ENCODE measurements at places on chromosomes 3 and 15. TPM values are rescaled to one million over a fixed set of nuclear protein-coding genes. Genes with fewer than 3 reads are reported as not detected.
A peak's percentile ranks its signal among the peaks of the same experiment; 100 is the strongest.

The OPA1 gene
- total RNA-seq: 46.3 TPM

The SLC51B gene
- total RNA-seq: 3.8 TPM

The PLA2G4D gene
- total RNA-seq: not detected

The CFAP92 gene
- 1.9 TPM for total RNA-seq

The ALDH1A3 gene
- total RNA-seq: 9.9 TPM

The SAXO2 gene
- total RNA-seq: 1.7 TPM

The DPP8 gene
- total RNA-seq: 28.2 TPM

The VEPH1 gene
- total RNA-seq: 139 TPM

DNA sequence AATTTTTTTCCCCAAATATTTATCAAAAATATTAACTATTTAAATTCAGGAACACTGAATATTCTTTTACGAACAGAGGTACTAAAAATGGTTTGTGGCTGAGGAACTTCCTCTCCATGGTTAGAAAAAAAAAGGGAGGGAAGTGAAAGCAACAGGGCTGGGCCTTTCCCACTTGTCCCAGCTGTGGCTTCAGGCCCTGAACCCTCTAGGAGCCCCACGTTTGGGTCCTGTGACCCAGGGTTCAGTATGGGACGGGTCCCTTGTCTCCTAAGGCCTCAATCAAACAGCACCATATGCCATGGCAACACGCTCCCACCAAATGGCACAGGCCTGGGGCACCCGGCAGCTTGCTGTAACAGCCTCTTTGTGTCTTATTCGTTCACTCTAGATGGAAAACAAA lies 32.4 kb downstream of the POC1A start:
- no peak for DNase-seq
- no peaks in the 10 kb centered on the region for H3K36me3 ChIP-seq
- H3K4me1 ChIP-seq: peaks cover 34% of the 10 kb centered on the region
- peak overlapping the region; percentile 67 for H3K27ac ChIP-seq
- no peaks in the 10 kb centered on the region for H3K27me3 ChIP-seq

- peaks cover 9% of the 10 kb centered on the region for H3K36me3 ChIP-seq
- peak overlapping the region; percentile 84 for H3K4me3 ChIP-seq
- DNase-seq: no peak
- peak overlapping the region; percentile 95 for H3K27ac ChIP-seq
- H3K4me1 ChIP-seq: peaks cover 51% of the 10 kb centered on the region
- no peaks in the 10 kb centered on the region for H3K27me3 ChIP-seq
Observed at GRCh38 chr15:60396560-60396957, 1.2 kb downstream of the ANXA2 start.

GRCh38 chr3:113802795-113803455 lies 35.7 kb upstream of the GRAMD1C start:
- no peaks in the 10 kb centered on the region for H3K4me1 ChIP-seq
- H3K4me3 ChIP-seq: no peak overlapping the region
- no peak for DNase-seq
- H3K27me3 ChIP-seq: no peaks in the 10 kb centered on the region
- H3K27ac ChIP-seq: no peak overlapping the region
- peaks cover 98% of the 10 kb centered on the region for H3K36me3 ChIP-seq

- H3K36me3 ChIP-seq: no peaks in the 10 kb centered on the region
- H3K4me3 ChIP-seq: no peak overlapping the region
- no peak for DNase-seq
- H3K27me3 ChIP-seq: no peaks in the 10 kb centered on the region
Observed at GRCh38 chr3:173599673-173600072, 202.1 kb downstream of the NLGN1 start.

- DNase-seq: no peak
- no peaks in the 10 kb centered on the region for H3K27me3 ChIP-seq
- no peaks in the 10 kb centered on the region for H3K4me1 ChIP-seq
- no peak overlapping the region for H3K4me3 ChIP-seq
- no peak overlapping the region for H3K27ac ChIP-seq
Observed at GRCh38 chr3:57974796-57975388, 33.3 kb upstream of the FLNB start.

DNA sequence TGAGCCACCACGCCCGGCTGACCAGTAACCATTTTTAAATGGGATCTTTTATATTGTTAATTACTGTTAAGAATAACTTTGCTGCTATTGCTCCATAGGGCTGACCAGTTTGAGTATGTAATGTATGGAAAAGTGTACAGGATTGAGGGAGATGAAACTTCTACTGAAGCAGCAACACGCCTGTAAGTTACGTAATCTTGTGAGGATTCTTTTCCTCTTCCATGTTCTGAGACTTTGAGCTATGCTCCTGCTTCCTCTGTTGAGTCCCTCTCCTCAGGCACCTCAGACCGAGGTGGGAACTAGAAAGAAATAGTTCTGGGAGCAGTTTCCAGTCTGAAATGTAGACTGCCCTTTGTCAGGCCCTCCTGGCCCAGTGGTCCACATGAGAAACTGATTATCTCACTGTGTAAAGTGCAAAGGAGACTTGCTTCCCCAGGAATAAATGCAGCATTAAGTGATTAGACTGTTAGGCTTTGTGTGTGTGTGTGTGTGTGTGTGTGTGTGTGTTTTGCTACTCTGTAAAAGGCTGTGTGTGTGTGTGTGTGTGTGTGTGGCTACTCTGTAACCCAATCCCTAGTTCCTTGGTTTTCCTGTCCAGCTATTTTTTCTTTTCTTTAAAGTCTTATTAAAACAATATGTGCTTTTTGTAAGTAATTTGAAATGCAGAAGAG lies 5.2 kb downstream of the POLR2H start:
- H3K4me3 ChIP-seq: no peak overlapping the region
- H3K27ac ChIP-seq: no peak overlapping the region
- no peaks in the 10 kb centered on the region for H3K27me3 ChIP-seq
- peaks cover 31% of the 10 kb centered on the region for H3K4me1 ChIP-seq
- H3K36me3 ChIP-seq: peaks cover 42% of the 10 kb centered on the region
- DNase-seq: no peak

GRCh38 chr3:138675393-138675792 lies 66.8 kb downstream of the FAIM start:
- no peak for DNase-seq
- H3K27ac ChIP-seq: no peak overlapping the region
- no peaks in the 10 kb centered on the region for H3K27me3 ChIP-seq
- no peaks in the 10 kb centered on the region for H3K4me1 ChIP-seq

DNA sequence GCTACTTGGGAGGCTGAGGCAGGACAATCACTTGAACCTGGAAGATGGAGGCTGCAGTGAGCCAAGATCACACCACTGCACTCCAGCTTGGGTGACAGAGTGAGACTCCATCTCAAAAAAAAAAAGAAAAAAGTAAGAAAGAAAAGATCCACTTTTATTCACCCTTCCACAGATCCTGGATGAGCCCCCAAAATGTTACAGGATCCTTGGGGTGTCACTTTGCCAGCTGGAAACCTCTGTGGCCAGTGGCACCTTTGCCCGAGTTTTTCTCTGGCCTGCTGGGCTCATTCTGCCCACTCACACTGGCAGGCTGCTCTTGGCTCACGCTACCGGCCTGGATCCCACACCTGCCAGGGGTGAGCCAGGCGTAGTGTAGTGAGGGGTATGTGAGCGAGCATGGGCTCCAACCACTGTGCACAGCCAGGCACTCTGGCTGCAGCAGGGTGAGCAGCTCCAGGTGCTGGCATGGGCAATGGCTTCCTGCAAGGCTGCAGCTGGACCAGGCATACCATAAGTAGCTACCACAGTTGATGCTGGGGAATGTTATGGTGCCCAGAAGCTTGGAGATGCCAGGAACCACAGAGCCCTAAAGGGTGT lies 57.8 kb upstream of the C15orf39 start:
- H3K27me3 ChIP-seq: no peaks in the 10 kb centered on the region
- H3K4me3 ChIP-seq: no peak overlapping the region
- H3K36me3 ChIP-seq: no peaks in the 10 kb centered on the region
- no peak overlapping the region for H3K27ac ChIP-seq
- H3K4me1 ChIP-seq: no peaks in the 10 kb centered on the region

GRCh38 chr3:37985637-37986320 lies 4.8 kb upstream of the VILL start:
- H3K4me3 ChIP-seq: no peak overlapping the region
- peak; percentile 77 for DNase-seq
- H3K36me3 ChIP-seq: peaks cover 22% of the 10 kb centered on the region
- H3K27ac ChIP-seq: peak overlapping the region; percentile 30

GRCh38 chr3:192850451-192850981 lies 67.1 kb downstream of the MB21D2 start:
- no peak for DNase-seq
- H3K4me3 ChIP-seq: no peak overlapping the region
- no peaks in the 10 kb centered on the region for H3K36me3 ChIP-seq
- H3K27ac ChIP-seq: no peak overlapping the region
- no peaks in the 10 kb centered on the region for H3K27me3 ChIP-seq
- H3K4me1 ChIP-seq: peaks cover 17% of the 10 kb centered on the region

DNA sequence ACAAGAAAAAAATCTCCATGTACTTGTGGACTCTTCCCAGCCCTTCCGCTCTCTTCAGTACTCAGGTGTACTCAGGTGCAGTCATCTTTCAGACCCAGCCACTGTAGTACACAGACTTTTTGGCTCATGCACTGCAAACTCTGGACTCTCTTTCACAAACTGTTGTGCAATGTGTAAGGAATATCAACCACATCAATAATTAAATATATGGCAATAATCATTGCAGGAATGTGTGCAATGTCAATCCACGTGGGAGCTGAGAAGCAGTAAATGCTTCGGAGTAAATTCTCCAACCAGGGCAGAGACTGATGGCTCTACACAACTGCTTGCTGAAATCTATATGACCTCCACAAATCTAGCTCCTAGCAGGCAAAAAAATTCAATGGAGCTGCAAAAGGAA lies 287.3 kb upstream of the COL8A1 start:
- no peaks in the 10 kb centered on the region for H3K36me3 ChIP-seq
- H3K27ac ChIP-seq: no peak overlapping the region
- DNase-seq: no peak
- no peaks in the 10 kb centered on the region for H3K4me1 ChIP-seq
- no peaks in the 10 kb centered on the region for H3K27me3 ChIP-seq

DNA sequence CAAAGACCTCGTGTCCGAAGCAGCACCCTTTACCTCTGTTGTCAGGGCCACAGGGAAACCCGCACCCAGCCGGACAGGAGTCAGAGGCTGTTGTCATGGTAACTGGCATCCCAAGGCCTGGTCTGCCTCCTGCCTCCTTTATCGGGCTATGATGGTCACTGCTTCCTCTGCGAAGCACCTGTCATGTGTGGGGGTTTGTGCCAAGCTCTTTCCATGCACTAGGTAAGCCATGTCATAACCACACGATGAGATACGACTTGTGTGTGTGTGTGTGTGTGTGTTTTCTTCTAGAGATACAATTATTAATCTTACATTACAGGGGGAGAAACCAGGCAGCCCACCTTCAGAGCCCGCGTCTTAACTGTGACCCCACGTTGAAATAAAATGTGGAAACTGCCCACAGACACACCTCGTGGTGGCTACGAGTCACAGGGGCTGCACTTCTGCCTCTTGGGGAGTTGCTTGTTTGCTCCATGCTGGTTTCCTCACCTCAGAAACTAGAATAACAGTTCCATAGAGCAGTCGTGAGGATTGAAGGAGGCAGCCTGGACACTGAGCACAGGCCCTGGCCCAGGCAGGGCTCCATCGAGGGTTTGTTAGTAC lies 18.0 kb downstream of the ZDHHC19 start:
- peak overlapping the region; percentile 80 for H3K27ac ChIP-seq
- no peaks in the 10 kb centered on the region for H3K36me3 ChIP-seq
- H3K27me3 ChIP-seq: no peaks in the 10 kb centered on the region
- DNase-seq: no peak

DNA sequence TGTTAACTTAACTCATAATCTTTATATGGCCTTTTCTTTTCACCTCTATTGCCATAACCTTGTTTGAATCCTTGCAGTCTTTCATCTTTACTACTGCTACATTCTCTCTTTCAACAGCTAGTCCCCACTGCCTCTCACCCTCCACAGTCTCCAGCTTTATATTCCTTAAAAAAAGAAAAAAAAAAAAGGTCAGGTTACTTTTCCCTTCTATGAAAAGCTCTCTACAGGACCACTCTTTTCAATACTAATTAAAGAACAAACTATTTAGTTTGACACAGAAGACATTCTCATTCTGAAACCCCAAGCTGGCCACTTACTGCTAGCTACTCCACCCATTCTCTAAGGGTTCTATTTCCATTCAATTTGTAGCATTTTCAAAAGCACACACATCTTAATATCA lies 25.6 kb downstream of the CADM2 start:
- H3K36me3 ChIP-seq: no peaks in the 10 kb centered on the region
- DNase-seq: no peak
- H3K4me3 ChIP-seq: no peak overlapping the region
- H3K27ac ChIP-seq: no peak overlapping the region

- no peak overlapping the region for H3K27ac ChIP-seq
- no peaks in the 10 kb centered on the region for H3K4me1 ChIP-seq
- H3K36me3 ChIP-seq: peaks cover 87% of the 10 kb centered on the region
- DNase-seq: no peak
Observed at GRCh38 chr15:49134683-49135341, 20.6 kb downstream of the COPS2 start.

GRCh38 chr15:85313339-85313738 lies 67.1 kb upstream of the AKAP13 start:
- no peaks in the 10 kb centered on the region for H3K4me1 ChIP-seq
- H3K36me3 ChIP-seq: no peaks in the 10 kb centered on the region
- no peak overlapping the region for H3K27ac ChIP-seq
- no peak overlapping the region for H3K4me3 ChIP-seq
- DNase-seq: no peak
- no peaks in the 10 kb centered on the region for H3K27me3 ChIP-seq

DNA sequence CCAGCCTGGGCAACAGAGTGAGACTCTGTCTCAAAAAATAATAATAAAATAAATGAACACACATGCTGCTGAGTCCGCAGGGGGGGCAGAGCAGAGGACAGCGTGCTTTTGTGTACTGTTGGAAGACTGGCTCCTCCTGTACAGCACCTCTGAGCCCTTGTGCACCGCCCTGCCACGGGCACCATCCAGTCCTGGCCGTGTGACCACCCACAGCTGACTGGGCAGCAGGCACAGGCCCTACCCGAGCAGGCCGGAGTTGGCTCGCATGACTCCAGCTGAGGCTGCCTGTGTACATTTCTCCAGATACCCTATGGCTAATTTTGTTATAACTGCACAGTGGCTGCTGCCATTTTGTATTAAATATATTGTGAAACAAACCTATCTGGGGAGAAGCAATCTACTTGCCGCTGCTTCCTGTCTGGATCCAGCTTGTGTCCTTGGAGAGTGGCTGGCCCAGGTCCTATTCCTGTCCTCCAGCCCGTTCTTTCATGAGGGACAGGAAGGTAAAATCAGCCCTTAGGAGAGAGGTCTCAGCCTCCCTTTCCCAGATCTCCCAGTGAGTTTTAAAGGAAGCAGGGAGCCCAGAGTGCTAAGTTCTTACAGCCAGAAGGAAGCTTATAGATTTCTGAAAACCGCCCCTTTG lies 14.6 kb downstream of the IVD start:
- H3K36me3 ChIP-seq: peaks cover 32% of the 10 kb centered on the region
- no peaks in the 10 kb centered on the region for H3K27me3 ChIP-seq
- peaks cover 20% of the 10 kb centered on the region for H3K4me1 ChIP-seq
- no peak overlapping the region for H3K4me3 ChIP-seq
